ENCODE measurements at places on chromosomes 3 and 15.

GRCh38 chr15:70672081-70672480 is 91.3 kb downstream of the UACA start:
- DNase-seq = no peak

DNA sequence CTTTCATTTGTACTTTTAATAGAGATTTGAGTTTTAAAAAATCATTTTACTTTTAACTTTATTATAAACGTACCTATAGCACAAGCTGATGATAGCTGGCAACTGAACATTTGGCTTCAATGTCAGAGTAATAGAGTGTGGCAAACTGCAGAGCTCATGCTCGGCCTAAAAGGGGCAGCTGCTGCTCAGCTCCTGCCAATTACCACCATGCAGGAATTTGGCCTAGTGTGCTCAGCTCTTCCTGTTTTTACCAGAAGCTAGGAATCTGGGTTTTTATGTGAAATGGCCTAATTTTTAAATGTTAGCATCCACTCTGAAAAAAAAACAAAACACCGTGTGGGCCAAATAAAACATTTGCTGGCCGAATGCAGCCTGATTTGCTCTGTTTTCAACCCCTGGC is 1.8 kb downstream of the IFT122 start:
- no peak for DNase-seq

DNA sequence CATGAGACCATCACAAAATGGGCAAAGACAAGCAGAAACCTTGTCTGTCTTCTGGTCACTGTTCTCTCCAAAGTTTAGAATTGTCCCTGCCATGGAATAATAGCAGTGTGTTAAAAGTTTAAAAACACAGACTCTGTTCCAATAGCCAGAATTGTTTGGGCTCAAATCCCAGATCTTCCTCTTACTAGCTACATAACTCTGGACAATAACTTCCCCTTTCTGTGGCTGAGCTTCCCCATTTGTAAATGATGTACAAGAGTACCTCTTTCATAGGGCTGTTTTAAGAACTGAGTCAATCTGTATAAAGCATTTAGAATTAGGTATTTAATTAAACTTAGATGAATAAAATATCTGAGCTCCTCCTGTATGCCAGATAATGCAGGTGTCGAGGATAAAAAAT is 623.0 kb downstream of the NTRK3 start:
- DNase-seq = no peak

DNA sequence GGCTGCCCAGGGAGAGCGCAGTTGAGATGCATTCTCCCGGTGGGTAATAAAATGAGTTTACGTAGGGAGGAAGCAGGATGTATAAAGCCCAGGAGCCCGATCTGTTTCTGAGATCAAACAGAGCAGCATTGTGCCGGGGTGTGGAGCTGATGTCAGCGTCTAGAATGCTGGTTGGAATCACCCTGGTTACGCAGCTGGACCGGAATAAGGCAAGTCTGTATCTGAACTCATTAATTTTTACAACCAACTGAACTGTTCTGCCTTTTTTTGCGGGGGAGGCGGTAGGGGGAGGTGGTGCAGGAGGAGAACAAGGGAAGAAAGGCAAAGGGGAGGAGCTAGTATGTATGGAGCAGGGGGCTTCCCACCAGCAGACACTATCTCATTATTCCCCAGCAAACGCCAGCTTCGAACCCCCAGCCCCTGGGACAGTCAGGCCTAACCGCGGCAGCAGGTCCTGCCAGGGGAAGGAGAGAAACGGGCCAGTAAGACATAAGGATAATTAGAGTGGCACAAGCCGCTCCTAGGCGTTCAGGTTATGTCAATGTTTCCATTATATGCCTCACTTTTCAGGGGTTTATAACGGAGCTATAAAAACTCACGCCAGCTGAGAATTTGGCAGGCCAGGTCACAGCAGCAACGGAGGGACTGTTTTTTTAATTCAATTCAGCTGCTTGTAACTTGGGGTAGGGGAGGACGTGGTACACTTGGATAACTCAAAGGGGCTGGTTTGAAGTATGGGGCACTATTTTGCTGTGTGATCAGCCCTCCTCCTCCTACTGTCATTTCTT is 175.3 kb upstream of the HES1 start:
- DNase-seq = no peak

- no peak for DNase-seq
Observed at GRCh38 chr3:184710870-184711492, 883 bp downstream of the MAGEF1 start.

- no peak for DNase-seq
Observed at GRCh38 chr15:71203586-71204474, 88.6 kb downstream of the THSD4 start.

DNA sequence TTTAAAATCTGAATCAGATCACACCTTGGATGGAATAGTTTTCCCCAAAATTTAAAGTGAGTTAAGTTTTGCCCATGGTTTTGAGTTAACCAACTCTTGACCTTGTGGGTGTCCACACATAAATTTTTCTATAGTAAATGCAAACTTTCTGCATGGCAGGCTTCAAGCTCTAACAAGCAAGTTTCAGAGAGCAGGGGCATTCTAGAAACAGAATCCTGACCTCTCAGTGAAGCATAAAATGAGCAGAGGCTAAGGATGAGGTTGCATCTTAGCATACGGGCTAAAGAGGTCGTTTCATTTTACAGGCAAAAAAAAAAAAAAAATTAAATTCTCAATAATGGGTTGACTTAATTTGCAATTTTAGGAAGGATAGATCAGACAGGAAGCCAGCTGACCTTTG is 32.1 kb downstream of the CDC25A start:
- no peak for DNase-seq

DNA sequence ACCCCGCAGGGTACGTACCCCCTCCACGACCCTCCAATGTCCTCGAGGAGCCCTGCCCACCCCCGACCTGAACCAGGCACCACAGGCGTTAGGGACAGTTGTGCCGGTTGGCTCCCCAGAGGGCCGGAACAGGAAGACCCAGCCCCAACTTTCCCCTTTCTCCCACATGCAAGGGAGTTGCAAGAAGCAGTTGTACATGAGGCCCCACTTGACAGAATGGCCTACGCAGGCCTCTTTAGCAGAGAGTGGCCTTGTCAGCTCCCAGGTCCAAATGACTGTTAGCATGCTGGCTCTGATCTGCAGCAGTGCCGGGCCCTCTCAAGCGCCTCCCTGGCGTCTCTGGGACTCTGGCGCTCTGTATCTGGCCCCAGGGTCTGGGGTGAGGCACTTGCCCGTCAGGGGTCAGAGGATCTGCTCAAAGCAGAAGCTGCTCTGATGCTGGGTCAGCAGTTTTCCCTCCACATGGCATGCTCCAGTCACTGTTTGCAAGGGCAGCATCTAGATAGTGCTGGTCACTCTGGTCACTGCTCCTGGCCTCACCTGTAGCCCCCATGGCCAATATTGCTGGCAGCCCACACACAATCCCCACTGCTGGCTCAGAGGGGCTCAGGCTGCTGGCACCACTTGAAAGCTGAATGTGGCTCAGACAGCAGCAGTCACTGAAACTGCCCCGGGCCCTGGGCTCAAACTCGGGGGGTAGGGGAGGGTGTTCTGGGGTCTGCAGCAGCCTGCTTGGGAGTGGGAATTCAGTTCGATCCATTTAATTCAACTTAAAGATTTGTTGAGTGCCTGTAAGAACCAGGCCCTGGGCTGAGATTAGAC is 254.5 kb downstream of the FAM43A start:
- no peak for DNase-seq

DNA sequence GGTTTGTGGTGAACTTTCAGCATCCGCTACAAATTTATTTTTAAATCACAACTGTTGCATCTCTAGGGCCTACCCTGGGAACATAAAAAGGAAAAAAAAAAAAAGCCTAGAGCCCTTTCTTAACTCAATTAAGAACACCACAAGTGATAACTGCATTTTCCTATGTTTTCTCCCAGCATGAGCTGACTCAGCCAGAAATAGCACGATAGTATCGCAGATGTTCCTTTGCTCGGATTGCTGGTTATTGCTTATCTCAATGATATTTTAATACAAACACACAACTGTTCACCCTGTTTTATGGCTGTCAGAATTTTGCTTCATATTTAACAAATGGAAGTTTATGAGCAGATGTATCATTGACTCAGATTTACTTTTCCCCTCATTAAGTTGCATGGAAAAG is 251.8 kb upstream of the SUCLG2 start:
- no peak for DNase-seq

DNA sequence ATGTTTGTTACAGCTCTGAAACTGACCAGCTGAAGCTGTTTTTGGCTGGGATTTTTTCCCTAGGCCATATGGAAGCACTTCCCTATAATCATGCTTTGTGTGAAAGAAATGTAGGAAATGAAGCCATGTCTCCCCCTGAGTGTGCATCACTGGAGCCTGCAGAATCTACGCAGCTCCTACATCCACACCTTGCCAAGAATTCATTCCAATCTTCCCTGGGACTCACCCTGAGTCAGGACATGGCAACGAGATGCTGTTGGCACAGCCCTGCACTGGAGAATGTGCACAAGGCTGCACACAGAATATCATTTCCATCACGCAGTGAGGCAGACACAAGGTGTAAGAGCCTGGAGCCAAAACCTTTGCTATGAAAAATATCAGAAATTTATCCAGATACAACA is 189.5 kb downstream of the ADAMTSL3 start:
- DNase-seq = no peak

- DNase-seq = no peak
Observed at GRCh38 chr3:56113231-56113630, 355.0 kb downstream of the ERC2 start.

- no peak for DNase-seq
Observed at GRCh38 chr3:38122712-38123290, 14.1 kb downstream of the ACAA1 start.

- peak; percentile 79 for DNase-seq
Observed at GRCh38 chr3:51686512-51687215, 15.6 kb downstream of the TEX264 start.

GRCh38 chr3:4425707-4426106 is 41.4 kb downstream of the SUMF1 start:
- DNase-seq = no peak
